Activated CD8-positive, alpha-beta memory T cell treated with anti-CD3 and anti-CD28 coated beads, Interleukin-2, amount 50 U/mL, for 4 hours (primary cell): ENCODE measurements at places on chromosomes 12 and 14.

- DNase-seq = no peak
These were observed 69.5 kb downstream of the BCL11B start for GRCh38 chr14:99202516-99202915.

- no peak for DNase-seq
These were observed 126.7 kb upstream of the SLC38A2 start for GRCh38 chr12:46499226-46499625.

DNA sequence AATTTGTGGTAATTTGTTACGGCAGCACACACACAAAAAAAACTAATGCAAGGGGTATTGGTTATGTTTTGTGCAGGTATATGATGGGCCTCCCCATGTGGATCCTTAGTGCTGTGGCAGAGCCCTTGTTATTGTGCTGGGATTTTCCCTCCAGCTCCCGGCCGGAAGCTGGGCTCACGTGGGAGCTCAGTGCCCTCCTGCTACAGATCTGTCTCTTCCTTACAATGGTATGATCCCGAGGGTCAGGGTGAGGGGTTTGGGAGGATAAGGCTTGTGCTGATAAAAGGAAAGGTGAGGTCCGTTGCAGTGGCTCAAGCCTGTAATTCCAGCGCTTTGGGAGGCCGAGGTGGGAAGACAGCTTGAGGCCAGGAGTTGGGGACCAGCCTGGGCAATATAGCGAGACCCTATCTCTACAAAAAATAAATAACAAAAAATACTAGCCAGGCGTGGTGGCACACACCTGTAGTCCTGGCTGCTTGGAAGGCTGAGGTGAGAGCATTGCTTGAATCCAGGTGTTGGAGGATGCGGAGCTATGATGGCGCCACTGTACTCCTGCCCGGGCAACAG, 861 bp upstream of the SLC48A1 start:
- no peak for DNase-seq

GRCh38 chr12:123951467-123951866, 21.2 kb downstream of the CCDC92 start:
- DNase-seq = no peak

DNA sequence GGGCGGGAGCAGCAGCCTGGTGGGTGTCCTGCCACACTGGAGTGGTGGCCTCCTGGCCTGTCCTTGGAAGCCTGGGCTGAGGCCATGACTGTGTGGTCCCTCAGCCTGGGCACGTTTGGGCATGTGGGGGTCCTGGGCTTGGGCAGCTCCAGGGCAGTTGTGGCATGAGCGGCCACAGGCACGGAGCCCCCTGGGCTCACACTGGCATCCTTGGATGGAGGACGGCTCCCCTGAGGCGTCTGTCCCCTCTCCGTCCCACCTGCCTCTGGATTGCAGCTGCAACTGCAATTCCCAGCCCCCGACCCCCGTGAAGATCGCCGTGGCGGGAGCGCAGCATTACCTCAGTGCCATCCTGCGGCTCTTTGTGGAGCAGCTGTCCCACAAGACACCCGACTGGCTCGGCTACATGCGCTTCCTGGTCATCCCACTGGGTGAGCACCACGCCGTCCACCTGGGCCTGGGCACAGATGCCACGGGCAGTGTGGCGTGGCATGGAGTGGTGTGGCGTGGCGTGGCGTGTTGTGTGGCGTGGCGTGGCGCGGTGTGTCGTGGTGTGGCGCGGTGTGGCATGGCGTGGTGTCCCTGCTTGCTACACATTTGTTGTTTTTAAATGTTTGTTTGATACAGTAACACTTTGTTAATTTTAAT, 15.1 kb upstream of the TEX22 start:
- no peak for DNase-seq
